ENCODE measurements at places on chromosomes 6 and 20.

GRCh38 chr20:48831718-48832404 lies 4.1 kb upstream of the PREX1 start:
- DNase-seq, result no peak

- no peak for DNase-seq
Observed at GRCh38 chr20:5630071-5630470, 120.1 kb upstream of the SHLD1 start.

- no peak for DNase-seq
Observed at GRCh38 chr6:1622851-1623768, 13.4 kb downstream of the FOXC1 start.

DNA sequence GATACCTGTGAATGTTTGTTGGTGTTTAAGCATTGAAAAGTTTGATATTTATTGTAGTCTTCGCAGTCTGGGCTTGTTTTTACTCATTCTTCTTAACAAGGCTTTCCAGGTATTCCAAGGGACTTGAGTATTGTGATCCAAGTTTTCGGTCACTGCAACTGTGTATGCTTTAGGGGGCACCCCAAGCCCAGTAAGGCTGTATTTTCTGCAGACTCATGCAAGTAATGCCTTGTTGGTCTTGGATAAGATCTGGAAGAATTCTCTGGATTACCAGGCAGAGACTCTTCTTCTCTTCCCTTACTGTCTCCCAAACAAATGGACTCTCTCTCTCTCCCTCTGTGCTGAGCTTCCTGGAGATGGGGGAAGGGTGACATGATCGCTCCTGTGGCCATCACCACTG lies 82.1 kb downstream of the RFPL4B start:
- DNase-seq, result no peak
